ENCODE measurements at places on chromosomes 2 and 18. TPM values are rescaled to one million over a fixed set of nuclear protein-coding genes. Genes with fewer than 3 reads are reported as not detected.

DNA sequence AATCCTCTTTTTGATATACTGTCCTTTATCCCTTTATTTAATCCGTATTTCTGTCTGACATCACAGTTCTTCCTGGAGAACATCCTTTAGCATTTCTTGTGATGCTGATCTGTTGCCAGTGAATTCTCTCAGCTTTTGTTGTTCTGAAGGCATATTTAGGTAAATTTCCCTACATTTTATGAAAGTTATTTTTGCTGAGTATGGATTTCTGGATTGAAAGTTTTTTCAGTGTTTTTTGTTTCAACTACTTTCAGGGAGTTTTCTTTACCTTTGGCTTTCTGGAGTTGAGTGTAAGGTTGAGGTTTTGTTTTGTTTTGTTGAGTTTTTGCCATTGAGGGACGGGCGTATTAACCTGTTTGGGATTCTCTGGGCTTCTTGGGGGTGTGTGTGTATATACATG lies 22.5 kb downstream of the SNTG2 start:
- no peak for DNase-seq

DNA sequence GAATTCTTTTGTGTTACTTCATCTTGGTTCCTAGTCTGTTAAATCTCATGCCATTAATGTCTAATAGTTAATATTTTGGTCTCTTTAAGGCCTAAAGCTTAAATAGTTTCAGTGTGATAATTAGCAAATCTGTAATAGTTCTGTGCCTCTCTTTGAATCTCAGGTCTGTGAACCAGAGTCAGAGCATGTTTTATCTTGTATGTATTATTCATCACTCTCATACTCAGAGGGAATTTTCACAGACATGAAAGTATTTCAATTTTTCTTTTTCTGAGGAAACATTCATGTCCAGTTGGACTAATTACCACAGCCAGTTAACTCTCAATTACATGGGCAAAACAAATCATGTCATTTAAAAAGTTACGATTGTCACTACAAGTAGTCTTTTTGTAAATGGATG lies 931.9 kb upstream of the SLC39A10 start:
- no peak for DNase-seq

GRCh38 chr2:129828792-129829191 lies 150.7 kb upstream of the RAB6C start:
- DNase-seq, result no peak

ERICH2 gene
- total RNA-seq, result not detected

GRCh38 chr2:57434441-57434840 lies 612.2 kb upstream of the VRK2 start:
- DNase-seq, result no peak

GRCh38 chr2:196170606-196171247 lies 651 bp downstream of the STK17B start:
- DNase-seq, result peak; percentile 23

DNA sequence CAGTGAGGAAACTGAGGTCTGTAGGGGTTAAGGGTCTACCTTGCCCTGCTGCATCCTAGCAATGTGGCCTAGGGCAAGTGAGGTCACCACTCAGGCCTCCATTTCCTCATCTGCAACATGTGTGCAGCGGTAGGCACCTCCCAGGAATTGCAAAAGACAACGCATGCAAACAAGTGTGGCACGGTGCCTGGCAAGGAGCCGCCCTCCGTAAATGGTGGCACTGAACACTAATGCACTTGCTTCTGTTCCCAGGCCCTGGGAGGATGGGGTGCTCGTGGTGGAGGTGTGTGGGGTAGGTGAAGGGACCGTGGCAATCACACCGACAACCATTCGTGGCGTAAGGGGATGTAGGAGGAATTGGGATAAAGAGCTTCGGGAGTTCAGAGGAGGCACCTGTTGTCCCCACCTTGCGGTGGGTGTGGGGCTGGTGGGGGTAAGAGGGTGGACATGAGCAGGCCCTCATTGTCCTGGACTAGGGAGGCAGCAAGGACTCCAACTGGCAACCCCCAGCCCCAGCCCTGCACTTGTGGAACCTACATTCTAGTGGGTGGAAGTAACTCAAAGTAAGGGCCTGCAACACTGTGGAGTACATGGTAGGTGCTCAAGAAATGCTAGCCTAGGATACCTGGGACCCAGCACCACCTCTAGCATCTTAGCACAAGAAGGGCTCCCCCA lies 26.0 kb downstream of the ATOH8 start:
- no peak for DNase-seq

DNA sequence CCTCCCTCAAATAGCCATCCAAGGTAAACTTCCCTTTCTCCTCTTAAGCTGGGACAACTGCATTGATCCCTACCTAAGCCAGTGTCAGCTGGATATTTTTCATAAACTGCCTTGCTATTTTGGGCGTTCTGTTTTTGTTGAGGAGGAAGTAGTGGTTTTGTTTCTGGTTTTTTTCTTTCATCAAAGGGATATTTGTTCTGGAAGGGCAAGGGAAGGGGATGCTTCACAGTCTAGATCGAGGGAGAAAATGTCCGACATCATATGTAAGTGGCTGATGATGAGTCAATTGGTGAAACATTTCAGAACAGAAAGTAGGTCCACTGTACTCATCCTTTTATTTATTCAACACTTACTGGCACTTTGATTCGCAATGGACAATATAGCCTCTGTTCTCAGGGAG lies 31.0 kb downstream of the TANC1 start:
- DNase-seq, result no peak

DNA sequence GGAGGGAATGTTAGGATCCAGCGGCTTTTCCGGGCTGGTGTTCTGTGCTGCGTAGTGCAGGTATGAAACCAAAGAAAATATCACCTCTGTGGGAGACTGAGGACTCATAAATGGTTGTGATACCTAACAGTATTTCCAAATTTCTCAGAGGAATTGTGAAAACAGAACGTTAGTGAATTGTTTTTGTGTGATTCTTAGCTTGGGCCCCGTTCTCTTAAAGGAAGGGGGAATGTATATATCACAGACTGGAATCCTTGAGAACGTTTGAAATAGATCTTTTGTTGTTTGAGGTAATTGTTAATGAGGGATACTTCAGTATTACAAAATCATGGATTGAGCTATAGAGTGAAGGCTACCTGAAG lies 834 bp downstream of the ZNF638 start:
- no peak for DNase-seq

EGR4 gene
- not detected for total RNA-seq

GYPC gene
- 55.6 TPM for total RNA-seq

DNA sequence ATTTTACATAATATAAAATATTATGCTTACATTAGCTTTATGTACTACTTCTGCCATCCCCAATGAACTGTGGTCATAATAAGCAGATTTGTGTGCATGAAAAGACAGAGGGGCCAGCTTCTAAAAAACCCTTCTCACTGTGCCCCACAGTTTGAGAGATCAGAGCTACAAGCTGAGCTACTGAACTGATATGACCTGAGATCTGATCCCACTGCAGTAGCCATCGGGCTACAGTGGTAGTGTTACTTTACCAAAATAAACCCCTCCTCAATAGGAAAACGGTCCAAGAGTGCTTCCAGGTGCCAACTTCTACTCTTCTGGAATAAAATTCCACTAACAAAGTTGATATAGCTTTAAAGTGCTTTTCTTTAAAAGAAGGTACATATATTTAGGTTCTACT lies 43.1 kb downstream of the IKZF2 start:
- DNase-seq, result no peak

Data from lower leg skin (tissue), 4 donors.